NCI-H1436 treated with DMSO at 0.1 percent for 48 hours (cell line): ENCODE measurements at places on chromosomes 1 and 21.

GRCh38 chr21:36369064-36369685 is 16.0 kb upstream of the CHAF1B start:
- DNase-seq = no peak

- no peak for DNase-seq
Measured at GRCh38 chr1:102970496-102971078, 137.7 kb downstream of the COL11A1 start.

- no peak for DNase-seq
Measured at GRCh38 chr1:202405928-202406327, 57.4 kb downstream of the PPP1R12B start.

DNA sequence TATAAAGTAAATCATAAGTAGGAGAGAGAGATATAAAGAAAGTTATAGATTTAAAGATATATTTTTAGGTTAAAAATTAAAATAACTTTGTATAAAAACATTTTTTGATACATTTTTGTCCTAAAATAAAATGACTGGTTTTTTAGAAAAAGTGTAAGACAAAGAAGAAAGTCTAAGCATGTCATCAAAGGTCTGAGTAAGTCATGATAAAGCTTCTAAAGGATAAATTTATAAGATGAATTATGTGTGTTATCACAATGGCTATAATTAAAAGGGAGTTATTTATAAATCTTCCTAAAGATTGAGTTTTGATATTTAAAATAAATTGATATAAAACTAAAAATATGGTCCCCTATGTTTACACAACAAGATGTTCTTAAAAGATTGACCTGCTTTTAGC is 370.9 kb downstream of the PTPRU start:
- DNase-seq = no peak
